ENCODE measurements at places on chromosomes 13 and 19. TPM values are rescaled to one million over a fixed set of nuclear protein-coding genes. Genes with fewer than 3 reads are reported as not detected.

The PDX1 gene
- total RNA-seq, result not detected

The CEBPA gene
- 7.5 TPM for total RNA-seq

The HNRNPUL1 gene
- total RNA-seq, result 207 TPM

The TNNI3 gene
- not detected for total RNA-seq

The PSG11 gene
- total RNA-seq, result not detected

The TMEM59L gene
- 2.8 TPM for total RNA-seq

The ZNF763 gene
- 5.4 TPM for total RNA-seq

The FSD1 gene
- total RNA-seq, result not detected

The FFAR2 gene
- total RNA-seq, result not detected

The NPAS1 gene
- total RNA-seq, result not detected

The TTC9B gene
- not detected for total RNA-seq

The TPTE2 gene
- total RNA-seq, result 0.29 TPM

Data from esophagus muscularis mucosa (tissue), 4 donors.